ENCODE measurements at places on chromosomes 6 and 20. TPM values are rescaled to one million over a fixed set of nuclear protein-coding genes. Genes with fewer than 3 reads are reported as not detected.

FOXS1 gene
- polyA plus RNA-seq: 3.9 TPM

DEFB132 gene
- 0.07 TPM for polyA plus RNA-seq

EGFL8 gene
- 30.3 TPM for polyA plus RNA-seq

CD93 gene
- polyA plus RNA-seq: 37.9 TPM

MYBL2 gene
- polyA plus RNA-seq: 34.0 TPM

ERVFRD-1 gene
- 0.13 TPM for polyA plus RNA-seq

PCIF1 gene
- polyA plus RNA-seq: 44.9 TPM

EFCAB8 gene
- polyA plus RNA-seq: 0.55 TPM

NFATC2 gene
- polyA plus RNA-seq: 1.6 TPM

SPDEF gene
- 0.07 TPM for polyA plus RNA-seq

ZNF391 gene
- 13.5 TPM for polyA plus RNA-seq

DNA sequence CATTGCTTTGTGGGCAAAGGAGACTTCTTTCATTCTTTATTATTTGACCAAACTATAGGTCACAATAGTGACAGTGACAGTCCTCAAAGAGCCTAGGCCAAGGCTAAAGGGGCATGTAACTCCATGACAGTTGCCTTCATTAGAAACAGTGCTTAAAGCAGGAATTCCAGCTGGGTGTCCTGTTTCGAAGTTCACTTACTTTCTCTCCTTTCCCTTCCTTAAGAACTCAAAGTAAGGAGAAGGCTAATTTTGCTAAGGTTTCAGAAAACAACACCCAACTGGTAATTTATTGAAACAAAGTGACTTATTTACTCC, 48.1 kb upstream of the HEY2 start:
- no peak for DNase-seq

DNA sequence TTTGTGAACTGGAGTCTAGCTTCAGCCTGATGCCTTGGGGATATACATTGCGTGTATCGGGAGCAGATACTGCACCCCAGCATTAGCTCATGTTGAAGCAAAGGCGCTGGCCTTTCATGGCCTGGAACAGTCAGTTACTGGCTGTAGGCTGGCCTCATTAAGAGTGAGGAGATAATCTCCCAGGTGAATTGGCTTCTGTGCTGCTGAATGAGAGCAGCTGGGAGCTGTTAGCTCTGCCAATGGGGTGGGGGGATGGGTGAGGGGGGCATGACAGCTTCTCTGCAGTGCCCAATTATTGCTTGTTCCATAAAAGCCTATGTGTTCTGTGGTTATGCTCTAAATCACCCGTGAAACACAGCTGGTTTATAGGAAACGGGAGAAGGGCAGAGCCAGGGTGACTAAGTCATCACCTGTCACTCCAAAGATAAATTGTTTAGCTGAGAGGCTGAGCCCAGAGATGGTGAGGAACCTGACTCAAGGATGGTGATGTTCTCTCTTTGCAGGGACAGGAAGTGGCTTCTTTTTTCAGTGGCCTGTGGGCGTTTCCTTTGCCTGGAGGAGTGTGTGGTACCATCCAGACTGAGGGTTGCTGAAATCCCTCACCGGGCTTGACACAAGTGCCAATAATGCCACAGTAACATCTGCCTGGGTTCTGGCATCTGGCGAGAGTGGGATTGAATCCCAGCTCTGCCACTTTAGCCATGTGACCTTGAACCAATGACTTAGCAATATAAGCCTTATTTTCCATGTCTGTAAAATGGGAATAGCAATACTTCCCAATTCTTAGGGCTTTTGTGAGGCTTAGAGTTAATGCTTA, 170.8 kb downstream of the BCAS1 start:
- no peak for DNase-seq

DNA sequence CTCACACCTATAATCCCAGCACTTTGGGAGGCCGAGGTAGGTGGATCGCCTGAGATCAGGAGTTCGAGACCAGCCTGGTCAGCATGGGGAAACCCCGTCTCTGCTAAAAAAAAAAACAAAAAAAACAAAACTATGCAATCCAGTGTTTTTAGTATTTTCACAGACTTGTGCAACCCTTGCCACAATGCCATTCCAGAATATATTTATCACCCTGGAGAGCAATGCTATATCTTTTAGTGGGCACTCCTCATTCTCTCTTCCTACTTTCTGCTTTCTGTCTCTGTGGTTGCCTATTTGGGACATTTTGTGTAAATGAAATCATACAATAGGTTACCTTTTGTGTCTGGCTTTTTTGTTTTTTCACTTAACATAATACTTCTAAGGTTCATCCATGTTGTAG, 39.1 kb upstream of the MROH8 start:
- DNase-seq: no peak

DNA sequence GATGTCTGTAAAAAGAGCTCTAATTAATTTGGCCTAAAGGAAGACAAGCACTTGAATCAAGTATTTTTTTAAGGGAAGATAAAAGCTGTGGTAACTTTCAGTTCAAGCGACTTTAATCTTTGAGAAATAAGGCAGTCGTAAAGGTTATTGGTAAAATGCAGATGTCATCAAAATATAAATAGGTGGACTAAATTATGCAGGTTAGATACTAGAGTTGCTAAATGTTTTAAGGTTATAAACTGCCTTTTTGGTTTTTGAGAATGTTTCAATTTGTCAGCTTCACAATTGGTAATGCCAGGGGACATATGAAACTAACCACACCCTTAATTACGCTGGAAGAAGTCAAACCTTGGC, 159.5 kb upstream of the OLIG3 start:
- DNase-seq: no peak

GRCh38 chr6:127402890-127403617, 56.1 kb downstream of the KIAA0408 start:
- DNase-seq: no peak

DNA sequence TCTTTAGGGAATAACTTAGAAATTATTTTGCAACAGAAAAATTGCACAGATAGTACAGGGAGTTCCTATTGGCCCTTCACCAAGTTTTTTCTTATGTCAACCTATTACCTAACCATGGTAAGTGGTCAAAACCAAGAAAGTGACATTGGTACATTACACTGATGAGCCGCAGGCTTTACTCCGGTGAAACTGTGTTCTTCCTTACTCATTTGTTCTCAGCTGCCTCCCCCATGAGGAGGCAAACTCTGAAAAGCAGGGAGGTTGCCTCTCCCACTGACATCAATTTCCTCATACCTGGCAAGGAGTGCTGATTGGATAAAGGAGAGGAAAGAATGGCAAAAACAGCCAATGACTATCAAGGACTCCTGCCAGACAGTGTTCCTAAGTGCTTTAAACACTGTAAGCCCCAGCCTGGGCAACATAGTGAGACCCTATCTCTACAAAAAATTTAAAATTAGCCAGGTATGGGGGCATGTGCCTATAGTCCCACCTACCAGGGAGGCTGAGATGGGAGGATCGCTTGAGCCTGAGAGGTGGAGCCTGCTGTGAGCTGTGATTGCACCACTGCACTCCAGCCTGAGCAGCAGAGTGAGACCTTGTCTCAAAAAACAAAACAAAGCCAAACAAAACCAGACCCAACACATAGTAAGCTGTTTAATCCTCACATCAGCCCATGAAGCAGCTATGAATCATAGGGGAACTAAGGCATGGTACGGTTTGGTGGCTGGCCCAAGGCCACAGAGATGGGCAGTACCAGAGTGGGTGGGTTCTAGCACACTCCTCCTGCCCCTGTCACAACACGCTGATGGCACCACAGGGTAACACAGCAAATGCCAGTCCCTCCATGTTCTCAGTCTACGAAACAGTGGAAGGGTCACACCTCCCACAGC, 24.7 kb downstream of the C20orf203 start:
- no peak for DNase-seq

DNA sequence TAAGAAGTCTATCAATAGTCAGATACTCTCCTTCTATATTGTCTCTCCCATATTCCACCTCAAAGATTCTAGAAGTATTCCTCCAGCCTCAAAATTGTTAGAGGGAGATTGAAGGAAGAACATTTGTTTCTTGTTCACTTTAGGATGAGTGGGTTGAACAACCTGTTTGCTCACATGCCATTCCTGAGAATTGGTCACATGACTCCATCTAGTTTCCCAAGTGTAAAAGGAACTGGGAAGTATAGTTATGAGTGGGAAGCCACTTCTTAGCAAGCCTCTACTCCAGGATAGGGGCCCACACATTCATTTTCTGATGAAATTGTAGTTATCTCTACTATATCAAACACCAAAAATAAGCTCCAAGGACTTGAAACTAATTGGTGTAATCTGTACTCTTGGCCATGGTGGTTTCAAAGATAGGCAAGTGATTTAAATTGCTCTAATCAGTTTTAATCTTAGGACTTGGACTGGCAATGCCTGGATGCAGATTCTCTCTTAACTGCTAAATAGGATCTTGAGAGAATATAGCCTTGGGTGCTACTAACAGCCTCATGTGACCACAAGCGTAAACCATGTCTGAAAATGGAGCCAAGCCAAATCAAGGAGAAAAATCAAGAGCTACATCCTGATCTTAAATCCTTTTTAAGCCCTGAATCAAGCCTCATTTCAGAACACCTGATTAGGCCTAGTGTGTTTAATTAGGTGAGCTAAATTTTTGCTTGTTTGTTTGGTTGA, 758.7 kb upstream of the MAN1A1 start:
- DNase-seq: no peak

DNA sequence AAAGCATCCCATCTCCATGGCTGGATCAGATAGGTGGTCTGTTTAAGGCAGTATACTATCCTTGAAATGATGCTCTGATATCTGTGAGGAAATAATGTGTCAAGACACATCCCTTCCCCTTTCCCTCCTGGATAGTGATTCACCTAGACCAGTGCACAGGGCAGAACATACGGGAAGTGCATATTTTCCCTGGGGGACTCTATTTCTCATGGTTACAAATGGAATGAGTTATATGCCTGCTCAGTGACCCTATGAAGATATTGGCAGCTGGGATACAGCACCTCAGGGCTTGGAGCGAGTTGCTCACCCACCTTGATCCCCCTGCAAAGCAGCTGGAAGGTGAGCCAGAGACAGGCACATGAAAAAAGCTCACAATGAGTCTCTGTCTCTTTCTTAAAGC, 67.5 kb upstream of the PRL start:
- no peak for DNase-seq

GRCh38 chr6:31462964-31463870, 34.7 kb upstream of the MICB start:
- DNase-seq: peak; percentile 84

DNA sequence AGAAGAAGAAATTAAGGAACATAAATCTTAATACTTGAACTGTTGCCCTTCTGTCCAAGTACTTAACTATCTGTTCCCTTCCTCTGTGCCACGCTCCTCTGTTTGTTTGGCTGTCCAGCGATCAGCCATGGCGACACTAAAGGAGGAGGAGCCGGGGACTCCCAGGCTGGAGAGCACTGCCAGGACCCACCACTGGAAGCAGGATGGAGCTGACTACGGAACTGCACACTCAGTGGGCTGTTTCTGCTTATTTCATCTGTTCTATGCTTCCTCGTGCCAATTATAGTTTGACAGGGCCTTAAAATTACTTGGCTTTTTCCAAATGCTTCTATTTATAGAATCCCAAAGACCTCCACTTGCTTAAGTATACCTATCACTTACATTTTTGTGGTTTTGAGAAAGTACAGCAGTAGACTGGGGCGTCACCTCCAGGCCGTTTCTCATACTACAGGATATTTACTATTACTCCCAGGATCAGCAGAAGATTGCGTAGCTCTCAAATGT, 17.1 kb downstream of the IRF4 start:
- DNase-seq: no peak
